Body of pancreas (tissue), 4 donors: ENCODE measurements at places on chromosomes 5 and 9.

DNA sequence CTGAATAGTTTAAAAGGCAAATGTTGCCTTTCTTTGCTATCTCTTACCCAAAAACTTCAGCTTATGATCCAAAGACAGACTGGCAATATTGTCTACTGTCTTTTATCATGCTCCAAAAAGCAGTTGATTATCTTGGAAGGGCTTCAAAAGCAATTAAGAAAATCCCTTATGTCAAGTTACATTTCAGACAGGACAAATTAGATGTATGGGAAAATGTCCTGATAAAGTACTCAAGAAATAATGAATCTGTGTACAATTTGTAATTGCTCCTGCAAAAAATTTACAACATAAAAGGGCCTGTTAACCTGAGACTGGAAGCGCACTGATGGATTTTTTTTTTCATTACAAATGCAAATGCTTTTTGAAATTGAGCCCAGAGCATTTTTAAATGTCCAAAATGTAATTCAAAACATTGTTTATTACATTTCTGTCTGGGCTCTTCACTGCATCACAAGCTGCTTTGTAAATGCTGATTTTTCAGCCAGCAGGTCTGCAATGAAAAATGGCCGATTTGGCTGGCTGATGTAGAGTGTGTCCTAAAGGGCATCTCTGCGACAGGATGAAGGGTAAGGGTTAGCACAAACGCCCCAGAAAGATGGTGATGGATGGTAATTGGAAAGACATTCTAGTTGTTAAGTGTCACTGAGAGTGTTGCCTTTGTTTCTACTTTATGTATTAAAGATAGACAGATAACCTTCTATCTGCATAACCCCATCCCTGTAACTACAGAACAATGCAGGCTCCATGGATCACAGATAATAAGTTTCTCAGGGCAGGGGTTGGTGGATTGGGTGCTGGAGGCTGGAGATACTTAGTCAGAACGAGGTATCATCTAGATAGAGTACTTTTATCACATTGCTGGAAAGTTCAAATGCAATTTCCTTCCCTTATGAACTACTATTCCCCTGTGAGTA is 27.0 kb downstream of the MAT2B start:
- no peak for DNase-seq

DNA sequence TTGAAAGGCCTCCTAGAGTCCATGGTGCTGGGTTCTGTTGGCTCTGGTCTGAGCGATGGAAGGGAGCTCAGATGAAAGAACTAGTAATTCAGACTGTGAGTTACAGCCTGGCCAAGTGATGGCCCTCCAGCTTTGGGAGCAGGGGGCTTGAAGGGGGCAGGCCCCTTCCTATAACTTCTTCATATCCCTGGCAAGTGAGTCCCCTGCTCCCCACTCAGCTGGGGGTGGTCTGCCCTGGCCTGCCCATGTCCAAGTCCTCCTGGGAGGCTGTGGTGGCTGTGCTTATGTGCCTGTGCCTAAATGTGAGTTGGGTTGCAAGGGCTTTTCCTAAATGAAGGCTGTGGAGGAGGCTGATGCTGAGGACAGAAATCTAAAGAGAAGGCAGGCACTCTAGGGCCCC is 80.1 kb downstream of the MACROH2A1 start:
- DNase-seq, result no peak

DNA sequence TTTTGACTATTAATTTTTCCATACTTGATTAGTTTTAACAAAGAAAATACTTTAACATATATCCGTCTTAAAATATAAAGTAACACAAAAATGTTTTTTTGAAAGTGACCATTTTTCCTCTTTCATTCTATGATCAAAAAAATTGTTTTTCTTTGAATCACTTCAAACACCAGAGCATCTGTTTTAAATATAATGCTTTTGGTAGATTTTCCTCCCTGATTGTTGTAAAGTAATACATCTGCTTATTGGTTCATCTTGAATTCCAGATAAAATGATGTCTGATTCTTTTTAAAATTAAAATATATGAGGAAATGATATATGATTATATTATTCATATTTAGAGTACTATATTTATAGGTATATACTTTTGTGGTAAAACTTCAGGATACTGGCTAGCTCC is 76.2 kb upstream of the LPAR1 start:
- DNase-seq, result no peak

DNA sequence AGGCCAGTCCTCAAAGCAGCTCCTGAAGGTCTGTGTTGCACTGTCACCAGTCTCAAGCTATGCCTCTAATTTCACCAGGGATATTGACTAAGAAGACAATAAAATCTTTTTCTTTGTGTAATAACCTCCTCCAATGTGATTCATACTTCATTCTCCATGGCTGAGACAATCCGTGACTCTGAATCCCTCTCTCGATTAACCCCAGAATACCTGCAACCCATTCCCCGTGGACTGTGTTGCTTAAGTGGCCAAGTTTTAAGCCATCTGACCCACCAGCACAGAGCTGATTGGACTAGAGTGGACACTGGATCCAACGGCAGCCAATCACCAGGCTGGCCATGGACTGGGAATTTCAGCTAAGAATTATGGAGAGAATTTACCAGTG is 5.4 kb upstream of the CCIN start:
- no peak for DNase-seq

GRCh38 chr9:99825172-99826046 is 3.7 kb downstream of the NR4A3 start:
- DNase-seq, result no peak

DNA sequence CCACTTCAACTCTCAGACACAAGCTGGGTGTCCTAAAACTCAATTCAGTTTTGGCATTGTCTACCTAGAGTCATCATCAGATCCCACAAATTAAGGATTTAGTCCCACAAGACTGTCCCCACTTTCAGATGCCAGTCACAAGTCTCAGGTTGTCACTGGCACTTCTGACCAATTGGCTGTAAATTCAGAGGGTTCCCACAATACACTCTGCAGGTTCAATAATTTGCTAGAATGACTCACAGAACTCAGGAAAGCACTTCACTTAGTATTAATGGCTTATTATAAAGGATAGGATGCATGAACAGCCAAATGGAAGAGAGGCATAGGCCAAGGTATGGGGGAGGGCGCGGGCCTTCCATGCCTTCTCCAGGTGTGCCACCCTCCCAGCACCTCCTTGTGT is 209.1 kb downstream of the SREK1 start:
- no peak for DNase-seq

GRCh38 chr9:6305954-6306563 is 22.1 kb upstream of the TPD52L3 start:
- DNase-seq, result no peak

- peak; percentile 31 for DNase-seq
Observed at GRCh38 chr5:116652196-116652729, 77.6 kb upstream of the SEMA6A start.

GRCh38 chr5:176781054-176781375 is 29.3 kb upstream of the UNC5A start:
- DNase-seq, result no peak

- no peak for DNase-seq
Observed at GRCh38 chr9:82736126-82736525, 326.8 kb downstream of the RASEF start.

DNA sequence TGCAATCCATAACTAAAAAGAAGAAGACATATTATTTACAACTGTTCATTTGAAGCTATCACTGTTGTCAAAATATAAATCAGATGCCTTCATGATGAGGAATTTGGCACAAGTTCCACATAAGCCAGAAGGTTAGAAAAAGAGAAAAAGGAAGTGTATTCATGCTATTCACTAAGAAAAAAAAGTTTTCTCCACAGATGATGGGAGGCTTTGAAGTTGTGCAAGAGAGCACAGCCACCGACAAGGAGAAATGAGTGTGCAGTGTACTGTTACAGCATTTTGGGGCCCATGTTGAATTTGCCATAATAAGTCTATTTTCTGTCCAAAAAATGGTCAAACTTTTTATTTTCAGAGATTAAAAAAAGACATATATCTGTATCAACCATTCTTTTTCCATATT is 32.9 kb upstream of the IFNK start:
- DNase-seq, result no peak

DNA sequence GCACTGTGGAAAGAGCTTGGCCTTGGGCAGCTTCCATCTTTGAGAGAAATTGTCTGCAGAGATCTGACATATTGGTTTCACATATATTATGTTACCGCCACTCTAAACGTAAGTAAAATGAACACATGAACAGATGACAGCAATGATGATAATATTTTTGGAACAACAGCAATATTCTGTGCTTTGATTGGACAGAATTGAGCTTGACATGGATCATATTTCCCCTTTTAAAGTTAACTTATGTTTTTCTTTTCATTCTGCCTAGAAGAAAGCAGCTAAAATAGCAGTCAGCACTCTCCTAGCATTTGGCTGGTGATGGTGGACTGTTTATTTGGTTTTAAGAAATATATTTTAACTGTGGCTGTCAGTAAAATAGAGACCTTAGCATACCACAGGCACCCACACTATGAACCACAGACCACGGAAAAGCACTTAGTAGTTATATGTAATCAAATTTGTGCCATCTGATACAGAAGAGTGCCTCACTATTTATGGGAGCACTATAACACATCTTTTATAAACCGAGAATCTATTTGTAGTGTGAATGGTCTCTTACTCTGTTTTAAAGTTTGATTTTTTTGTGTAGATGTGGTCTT is 1.8 kb upstream of the CFAP95 start:
- no peak for DNase-seq

GRCh38 chr9:109002141-109002540 is 11.2 kb downstream of the CTNNAL1 start:
- no peak for DNase-seq

GRCh38 chr5:99104538-99105132 is 175.8 kb upstream of the CHD1 start:
- no peak for DNase-seq

DNA sequence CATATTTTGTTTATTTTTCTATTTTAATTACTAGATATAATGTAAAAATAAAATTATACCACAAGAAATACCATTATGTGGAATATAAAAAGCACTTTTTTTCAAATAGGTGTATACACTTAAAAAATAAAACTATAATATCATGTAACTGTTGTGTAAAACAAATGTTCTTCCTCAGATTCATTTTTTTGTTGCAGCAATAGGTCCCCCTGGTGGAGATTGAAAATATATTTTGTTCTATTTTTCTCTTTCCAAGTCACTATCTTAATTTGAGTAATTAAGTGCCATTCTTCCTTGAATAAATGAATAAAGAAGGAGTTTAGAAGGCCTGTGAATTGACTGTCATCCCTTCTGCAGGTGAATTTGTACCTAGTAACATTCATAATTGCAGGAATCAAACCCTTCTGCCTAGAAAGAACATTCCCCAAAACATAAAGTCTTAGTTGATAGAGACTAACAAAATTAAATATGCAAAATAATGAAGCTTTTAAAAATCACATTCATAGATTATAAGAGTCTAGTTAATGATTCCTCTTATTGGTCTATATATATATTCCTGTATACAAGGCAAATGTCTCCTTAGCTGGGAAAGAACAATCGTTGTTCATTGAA is 23.4 kb downstream of the CETN3 start:
- DNase-seq, result no peak

- DNase-seq, result no peak
Observed at GRCh38 chr5:168790002-168790635, 211.0 kb upstream of the PANK3 start.

- DNase-seq, result no peak
Observed at GRCh38 chr5:156824800-156825199, 25.3 kb upstream of the PPP1R2B start.

DNA sequence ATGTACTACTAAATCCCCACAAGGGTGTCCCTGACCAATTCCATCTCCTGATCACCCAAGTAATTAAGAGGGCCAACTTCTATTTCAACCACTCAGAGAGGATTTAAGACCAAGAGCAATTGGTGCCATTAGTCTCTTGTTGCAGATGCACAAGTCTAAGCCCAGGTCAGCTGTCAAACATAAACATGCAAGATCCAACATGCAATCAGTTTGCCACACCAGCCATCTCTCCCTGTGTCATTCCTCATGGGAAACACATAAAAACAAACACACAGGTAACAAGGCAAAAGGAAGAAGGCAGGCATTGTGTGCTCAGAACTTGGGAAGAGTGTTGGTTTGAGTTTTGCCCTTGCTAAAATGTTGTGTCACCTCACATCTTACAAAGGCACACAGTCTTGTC is 139.2 kb downstream of the SPOCK1 start:
- no peak for DNase-seq

DNA sequence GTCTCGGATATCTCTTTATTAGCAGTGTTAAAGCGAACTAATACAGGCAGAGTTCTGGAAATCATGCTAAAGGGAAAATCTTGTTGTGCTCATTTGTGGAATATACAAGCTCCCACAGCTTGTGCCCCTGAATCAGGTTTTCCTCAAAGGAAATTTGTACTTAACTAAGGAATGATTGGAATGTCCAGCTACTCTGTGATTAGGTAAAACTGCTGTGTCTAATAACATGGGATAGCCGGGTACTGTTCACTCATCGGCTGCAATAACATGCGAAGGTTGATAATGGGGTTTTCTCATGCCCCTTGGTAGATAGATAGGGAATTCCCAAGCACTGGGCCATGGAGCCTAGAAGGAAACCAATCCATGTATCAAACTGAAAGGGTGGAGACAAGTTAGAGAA is 306.7 kb downstream of the NR2F1-AS1 start:
- no peak for DNase-seq

- no peak for DNase-seq
Observed at GRCh38 chr9:85414390-85414789, 327.4 kb downstream of the AGTPBP1 start.

- no peak for DNase-seq
Observed at GRCh38 chr5:96563816-96564215, 98.4 kb upstream of the CAST start.

DNA sequence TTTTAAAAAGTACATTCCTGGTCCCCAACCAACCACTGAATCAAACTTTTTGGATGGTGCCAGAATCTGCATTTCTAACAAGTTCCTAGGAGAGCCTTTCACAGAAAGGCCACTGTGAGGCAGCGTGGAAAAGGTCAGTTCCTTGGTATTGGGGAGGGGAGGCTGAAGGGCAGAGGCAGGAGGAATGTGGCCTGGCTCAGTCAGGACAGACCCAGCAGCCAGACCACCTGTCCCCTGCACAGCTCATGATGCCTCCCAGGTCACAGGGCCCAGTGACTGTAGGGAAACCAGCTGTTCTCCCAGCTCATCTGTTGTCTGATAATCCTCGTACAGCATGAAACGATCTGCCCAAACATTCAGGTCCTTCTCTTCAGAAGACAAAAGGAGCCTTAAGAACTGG is 132.9 kb downstream of the LHFPL2 start:
- DNase-seq, result no peak

DNA sequence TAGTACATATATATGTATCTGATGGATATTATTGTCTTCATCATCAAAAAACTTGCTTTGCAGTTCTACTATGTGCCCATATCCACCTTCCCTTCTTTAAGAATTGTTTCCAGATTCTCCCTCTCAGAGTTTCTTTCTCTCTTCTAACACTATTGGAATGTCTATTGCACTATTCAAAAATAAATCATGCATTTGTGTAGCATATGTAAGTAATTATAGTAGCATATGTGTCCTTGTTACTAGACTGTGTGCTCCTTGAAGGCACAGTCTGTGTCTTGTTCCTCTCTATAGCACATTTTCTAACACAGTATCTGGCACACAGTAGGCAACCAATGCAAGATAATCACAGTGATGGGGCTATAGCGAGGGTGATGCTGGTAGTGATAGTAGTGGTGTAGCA is 43.4 kb upstream of the TRIM32 start:
- DNase-seq, result no peak

- peak; percentile 85 for DNase-seq
Observed at GRCh38 chr9:128702445-128702948, at the start of gene PKN3. Gene PKN3, plus strand, starts transcription at chr9:128702503. Its CDS starts 413 bp downstream, at chr9:128702916.

GRCh38 chr5:140239461-140239860 is 63.4 kb downstream of the PFDN1 start:
- no peak for DNase-seq

GRCh38 chr5:157603333-157604190 is 28.0 kb upstream of the ADAM19 start:
- DNase-seq, result no peak

- peak; percentile 48 for DNase-seq
Observed at GRCh38 chr9:132669319-132669697, 475 bp downstream of the DDX31 start.
